ENCODE measurements at places on chromosomes 12 and 14.
A peak's percentile ranks its signal among the peaks of the same experiment; 100 is the strongest.

DNA sequence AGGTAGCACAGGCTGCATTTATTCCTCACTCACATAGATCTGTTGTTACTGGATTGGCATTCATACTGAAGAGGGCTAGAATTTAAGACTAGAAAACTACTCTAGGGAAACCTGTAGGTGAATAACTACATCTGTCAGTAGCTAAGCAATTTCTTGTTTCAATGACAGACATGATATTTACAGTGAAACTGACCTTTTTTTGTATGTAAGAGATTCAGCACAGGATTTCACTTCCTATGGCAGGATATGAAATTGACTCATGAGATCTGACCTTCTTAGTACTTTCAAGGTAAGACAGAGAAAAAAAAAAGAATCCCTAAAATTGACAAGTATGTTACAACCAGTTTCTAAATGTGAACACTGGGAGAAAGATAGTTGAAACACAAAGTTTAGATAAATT, 189.8 kb upstream of the SLC16A7 start:
- no peak for DNase-seq

DNA sequence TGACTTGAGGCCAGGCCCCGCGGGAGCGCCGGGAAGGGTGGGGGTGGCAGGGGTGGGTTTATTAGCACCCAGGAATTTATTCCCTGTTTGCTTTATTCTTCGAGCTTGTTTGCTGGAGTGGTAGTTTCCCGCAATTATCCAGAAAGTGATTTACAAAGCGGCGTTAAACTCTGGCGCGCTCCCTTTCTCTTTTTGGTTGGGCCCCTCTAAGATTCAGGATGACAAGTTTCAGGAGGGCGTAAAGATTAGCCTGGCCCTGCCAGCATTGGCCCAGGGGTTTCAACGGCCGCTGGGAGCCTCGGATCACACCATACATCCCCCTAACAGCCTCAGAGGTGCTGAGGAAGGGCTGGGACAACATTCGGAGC, 444 bp upstream of the NKX2-8 start:
- no peak for DNase-seq

- no peak for DNase-seq
Measured at GRCh38 chr12:64569923-64570691, 40.2 kb upstream of the RASSF3 start.

GRCh38 chr12:5537771-5538170, 105.9 kb downstream of the NTF3 start:
- no peak for DNase-seq

DNA sequence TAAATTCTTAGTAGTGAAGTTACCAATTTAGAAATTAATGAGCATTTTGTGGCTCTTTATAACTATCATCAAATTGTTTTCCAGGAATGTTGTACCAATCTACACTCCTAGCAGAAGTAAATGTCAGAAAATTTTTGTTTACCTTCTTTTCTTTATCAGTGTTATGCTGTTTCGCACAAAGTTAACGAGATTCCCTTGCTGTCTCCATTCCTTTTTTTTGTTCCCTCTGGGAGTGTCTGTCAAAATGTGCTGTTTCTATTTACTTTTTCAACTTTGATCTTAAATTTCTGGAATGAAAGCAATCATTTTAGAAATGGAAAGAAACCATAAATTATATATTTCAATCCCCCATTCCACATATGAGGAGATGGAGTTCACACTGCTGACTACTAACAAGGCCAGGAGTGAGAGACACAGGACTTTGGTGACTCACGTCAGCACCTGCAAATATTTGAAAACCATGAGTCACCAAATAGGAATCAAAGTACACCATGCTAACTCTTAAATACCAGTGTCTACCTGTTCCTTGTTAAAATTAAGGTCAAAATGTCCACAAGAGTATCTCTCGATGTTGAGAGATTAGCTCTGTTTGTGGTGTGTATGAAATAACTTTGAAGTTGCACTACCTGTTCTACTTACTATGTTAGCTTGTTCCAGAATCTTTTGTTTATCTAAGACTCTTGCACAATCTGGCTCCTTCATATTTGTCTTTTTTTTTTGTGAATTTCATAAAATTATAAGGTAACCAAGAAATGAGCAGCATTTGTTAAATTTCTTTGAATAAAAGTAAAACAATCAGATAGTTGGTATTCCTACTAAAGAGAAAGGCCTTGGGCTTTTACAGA, 106.0 kb downstream of the RMST start:
- no peak for DNase-seq

- no peak for DNase-seq
Measured at GRCh38 chr12:5945071-5946008, at the start of gene ANO2. TSS of gene ANO2 (minus strand) at chr12:5945259. CDS start at chr12:5945217, 42 bp downstream.

GRCh38 chr12:69027411-69027881, 94.5 kb upstream of the CPM start:
- no peak for DNase-seq

DNA sequence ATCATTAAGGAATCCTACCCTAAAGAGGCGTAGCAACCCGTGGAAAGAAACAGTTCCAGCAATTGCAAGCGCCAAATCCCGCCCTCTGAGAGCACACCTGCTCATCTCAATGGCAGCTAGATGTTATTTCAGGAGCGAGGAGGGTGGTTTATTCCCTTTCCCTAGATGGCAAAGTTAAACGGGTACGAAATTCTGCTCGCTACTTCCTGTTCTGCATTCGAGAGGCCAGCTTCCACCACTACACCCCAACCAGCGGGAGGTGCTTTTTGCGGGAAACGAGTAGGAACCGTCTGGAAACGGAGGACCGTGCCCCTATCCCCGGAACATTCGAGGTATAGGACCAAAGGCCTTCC, 536 bp downstream of the VPS29 start:
- DNase-seq = no peak

GRCh38 chr14:89349171-89350008, 67.6 kb downstream of the FOXN3 start:
- DNase-seq = peak; percentile 66

DNA sequence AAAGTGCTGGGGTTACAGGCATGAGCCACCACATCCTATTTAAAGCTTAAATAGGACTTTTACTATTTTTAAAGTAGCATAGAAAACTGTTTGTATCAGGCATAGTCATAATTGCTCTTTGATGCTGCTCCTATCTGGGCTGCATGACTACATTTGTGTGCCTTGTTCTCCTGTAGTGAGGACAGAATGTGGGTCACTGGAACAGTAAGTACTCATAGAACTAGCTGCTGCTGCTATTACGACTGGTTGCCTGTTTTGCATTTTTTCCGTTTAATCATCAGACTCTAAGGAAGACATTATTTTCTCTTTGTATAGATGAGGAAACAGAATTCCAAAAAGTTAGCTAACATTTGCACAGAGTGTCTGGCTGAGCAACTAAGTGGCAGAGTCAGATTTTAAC, 42.8 kb downstream of the ZC3H14 start:
- DNase-seq = no peak

- DNase-seq = no peak
Measured at GRCh38 chr12:12749433-12749832, 32.3 kb downstream of the CDKN1B start.

DNA sequence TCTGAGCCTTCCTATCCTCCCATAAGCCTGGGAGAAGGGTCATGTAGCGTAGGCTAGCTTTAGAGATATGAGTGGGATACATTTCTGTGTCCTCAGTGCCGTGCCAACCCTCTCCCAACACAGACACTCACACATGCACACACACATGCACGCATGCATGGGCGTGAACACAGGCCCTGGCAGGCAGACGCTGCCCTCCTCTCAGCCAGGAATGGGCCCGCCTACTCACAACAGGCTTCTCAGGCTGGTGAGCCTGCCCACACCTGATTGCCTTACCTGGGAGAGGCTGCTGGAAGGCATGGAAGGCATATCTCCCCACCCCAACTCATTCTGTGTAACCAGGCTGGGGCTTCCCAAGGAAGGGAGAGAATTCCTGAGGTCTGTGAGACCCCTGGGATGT, 12.8 kb upstream of the ACVR1B start:
- no peak for DNase-seq

GRCh38 chr12:31876568-31877424, 82.4 kb upstream of the RESF1 start:
- no peak for DNase-seq

DNA sequence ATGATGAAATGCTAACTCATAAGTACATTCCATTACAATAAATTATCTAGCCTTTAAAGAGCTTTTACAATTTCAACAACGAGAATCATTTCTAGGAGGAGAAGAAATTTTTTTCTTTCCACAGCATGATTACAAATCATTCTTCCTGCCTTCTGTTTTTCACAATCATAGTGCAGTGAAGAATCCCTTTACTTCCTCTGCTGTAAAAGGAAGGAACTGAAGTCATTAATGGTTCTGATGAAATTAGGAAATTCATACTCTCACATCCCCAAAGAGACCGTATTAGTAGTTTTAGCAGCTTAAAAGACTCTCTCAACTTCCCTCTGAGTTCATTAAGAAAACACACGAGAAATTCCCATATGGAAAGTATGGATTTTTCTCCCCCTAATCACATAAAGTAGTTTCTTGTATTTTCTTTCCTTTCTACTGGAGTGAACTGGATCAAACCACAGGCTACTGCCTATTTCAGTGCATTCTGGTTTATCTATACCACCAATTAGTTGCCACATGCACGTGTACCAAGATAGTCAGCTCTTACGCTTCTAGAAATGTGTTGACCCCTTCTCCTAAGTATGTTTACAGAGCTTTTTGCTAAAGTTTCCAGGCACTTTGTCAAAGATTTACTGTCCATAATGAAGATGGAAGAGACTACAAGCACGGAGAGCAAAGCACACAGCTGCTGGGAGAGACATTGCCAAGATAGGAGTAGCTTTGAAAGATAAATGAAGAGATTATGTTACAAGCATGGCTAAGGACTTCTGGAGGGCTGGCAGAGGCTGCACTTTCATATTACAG, 58.9 kb upstream of the KITLG start:
- peak; percentile 62 for DNase-seq

Data from NCI-H446 treated with DMSO at 0.1 percent for 48 hours (cell line).